ENCODE measurements at places on chromosomes 1 and 21.

DNA sequence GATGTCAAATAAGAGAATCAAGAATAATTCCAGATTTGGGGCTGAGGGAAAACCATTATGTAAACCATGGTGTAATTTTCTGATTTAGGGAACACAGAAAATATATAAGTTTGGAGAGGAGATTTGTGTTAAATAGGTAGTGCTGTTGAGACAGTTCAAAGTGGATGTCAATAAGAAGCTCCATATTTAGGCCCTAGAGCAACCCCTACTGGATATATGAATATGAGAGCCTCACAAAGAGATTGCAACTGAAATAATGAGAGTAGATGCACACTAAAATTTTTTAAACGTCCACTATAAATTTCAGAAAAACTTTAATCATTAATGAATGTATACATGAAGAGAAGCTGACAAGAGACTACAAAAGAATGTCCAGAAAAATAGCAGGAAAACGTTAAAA lies 1447.8 kb upstream of the PRMT6 start:
- no peak for DNase-seq

GRCh38 chr1:113990961-113991360 lies 11.7 kb downstream of the OLFML3 start:
- no peak for DNase-seq

- DNase-seq: peak; percentile 63
Measured at GRCh38 chr1:207049974-207050391, 1.0 kb downstream of the YOD1 start.

DNA sequence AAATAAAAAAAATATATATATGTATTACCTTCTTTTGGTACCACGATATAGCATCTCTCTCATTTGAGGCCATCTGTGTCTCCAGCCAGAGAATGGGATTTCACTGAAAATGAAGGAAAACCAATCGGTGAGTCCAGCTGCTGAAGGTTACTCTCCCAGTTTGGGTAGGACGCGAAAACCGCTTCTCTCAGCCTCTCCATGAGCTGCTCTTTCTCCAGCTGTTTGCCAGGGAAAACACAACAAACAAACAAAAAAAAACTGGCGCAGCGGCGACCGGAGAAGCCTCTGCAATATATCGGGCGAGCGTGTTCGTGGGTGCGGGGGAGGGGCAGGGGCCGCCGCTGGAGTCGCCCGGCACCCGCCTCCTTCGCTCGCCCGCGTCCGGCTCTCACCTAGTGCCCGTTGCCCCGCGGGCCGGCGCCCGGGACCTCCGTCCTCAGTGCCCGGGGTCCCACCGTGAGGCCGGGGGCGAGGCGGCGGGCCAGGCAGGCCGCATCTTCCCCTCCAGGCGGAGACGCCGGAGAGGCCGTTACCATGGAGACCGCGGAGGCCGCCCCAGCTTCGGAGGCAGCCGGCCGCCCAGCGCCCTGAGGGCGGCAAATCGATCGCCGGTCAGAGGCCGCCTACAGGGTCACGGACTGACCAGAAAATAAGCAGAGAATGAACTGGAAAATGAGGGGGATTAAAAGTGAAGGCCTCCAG lies 504 bp downstream of the PHTF1 start:
- DNase-seq: peak; percentile 74

DNA sequence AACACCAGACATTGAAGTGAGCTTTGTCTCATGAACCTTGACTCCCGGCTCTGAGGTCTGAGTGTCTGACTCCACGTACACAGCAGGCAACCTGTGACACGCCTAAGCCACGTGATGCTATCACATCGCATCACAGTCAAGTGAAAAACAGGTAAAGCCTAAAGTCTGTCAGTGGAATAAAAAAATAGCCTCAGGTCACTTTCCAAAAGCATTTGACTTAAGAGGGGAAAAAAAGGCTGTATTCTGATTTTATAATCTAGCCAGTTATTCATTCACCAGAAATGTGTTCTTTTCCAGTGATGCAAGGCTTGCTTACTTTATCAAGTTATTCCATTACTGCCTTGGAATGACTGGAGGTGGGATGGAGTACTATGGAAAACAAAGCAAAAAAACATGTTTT lies 163.2 kb upstream of the HMCN1 start:
- no peak for DNase-seq

DNA sequence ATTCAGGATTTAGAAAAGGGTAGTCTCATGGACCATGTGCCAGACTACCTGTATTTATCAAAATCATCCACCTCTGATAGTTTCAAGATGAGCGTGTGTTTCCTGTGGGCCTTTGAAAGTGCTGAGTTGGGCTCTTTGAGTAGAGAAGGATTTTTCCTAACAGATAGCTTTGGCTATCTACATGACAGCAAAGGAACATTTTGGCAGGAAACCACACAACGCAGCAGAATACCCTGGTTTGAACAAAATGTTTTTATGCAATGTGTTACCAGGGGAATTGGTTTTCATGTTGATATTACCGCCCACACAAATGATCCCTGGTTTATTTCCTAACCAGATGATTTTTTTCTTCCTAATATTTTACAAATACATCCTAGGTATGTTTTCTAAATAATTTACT lies 431.4 kb downstream of the NEGR1 start:
- DNase-seq: no peak

GRCh38 chr1:174013864-174014418 lies 8.2 kb downstream of the RC3H1 start:
- no peak for DNase-seq
